ENCODE measurements at places on chromosomes 1 and 21. TPM values are rescaled to one million over a fixed set of nuclear protein-coding genes. Genes with fewer than 3 reads are reported as not detected.

- DNase-seq: no peak
These were observed 531.1 kb upstream of the ADAMTS5 start for GRCh38 chr21:27498025-27498424.

- DNase-seq: no peak
These were observed 111.9 kb downstream of the GLIS1 start for GRCh38 chr1:53627031-53627430.

GRCh38 chr1:213953806-213954205, 34.0 kb upstream of the PROX1 start:
- no peak for DNase-seq

- no peak for DNase-seq
These were observed 52.1 kb upstream of the CSF3R start for GRCh38 chr1:36534711-36535412.

- no peak for DNase-seq
These were observed 3.4 kb upstream of the KIFAP3 start for GRCh38 chr1:170077926-170078325.

- no peak for DNase-seq
These were observed 8.4 kb upstream of the IVNS1ABP start for GRCh38 chr1:185325413-185325812.

- DNase-seq: no peak
These were observed 203.4 kb upstream of the UBE2U start for GRCh38 chr1:64000021-64000420.

- peak; percentile 82 for DNase-seq
These were observed 40.9 kb downstream of the PLXNA2 start for GRCh38 chr1:208203127-208203847.

- DNase-seq: no peak
These were observed 1010.3 kb downstream of the AMY1C start for GRCh38 chr1:104760017-104760416.

GRCh38 chr1:182304218-182304617, 87.4 kb downstream of the GLUL start:
- no peak for DNase-seq

- DNase-seq: no peak
These were observed 357.6 kb upstream of the NR5A2 start for GRCh38 chr1:199669916-199670315.

DNA sequence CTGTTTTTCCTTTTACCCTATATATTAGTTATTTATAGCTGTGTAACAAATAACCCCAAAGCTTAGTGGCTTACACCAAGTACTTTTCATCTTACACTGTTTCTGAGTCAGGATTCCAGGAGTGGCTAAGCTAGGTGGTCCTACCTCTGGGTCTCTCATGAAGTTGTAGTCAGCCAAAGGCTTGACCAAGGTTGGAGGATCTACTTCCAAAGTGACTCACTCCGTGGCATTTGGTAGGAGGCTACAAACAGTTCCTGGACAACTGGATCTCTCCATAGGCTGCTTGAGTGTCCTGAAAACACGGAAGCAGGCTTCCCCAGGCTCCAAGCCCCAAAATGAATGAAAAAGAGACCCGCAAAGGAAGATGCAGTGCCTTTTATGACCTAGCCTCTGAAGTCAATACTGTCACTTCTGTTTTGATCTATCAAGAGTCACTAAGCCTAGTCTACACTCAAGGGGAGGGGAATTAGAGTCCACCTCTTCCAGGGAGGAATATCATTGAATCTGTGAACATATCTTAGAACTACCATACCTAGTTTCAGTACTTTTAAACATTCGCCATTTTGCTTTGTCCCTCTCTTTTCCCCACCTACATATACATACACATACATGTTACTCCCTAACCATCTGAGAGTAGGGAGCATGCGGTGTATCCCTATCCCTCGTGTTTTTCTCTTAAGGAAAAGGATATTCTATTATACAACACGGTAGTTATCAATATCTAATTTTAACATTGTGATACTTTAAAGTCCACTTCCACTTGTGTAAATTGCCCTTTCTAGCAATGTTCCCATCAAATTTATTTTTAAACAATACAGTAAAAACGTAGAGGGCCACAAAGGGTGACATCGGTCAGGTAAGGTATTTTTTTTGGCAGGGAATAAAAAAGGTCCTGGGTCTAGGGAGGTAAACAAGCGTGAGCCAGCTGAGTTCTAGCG, 67.2 kb downstream of the SLC35A3 start:
- DNase-seq: no peak

Gene CAPN8
- total RNA-seq: not detected

Gene OR10Z1
- not detected for total RNA-seq

Gene MATN1
- total RNA-seq: not detected

Gene BRDT
- total RNA-seq: not detected

Gene TMEM240
- 1.7 TPM for total RNA-seq

Gene SLC9C2
- not detected for total RNA-seq

Gene GPR25
- total RNA-seq: not detected

Measured in glomerular endothelial cell (primary cell).